H9 (cell line): ENCODE measurements at places on chromosomes 12 and 14. TPM values are rescaled to one million over a fixed set of nuclear protein-coding genes. Genes with fewer than 3 reads are reported as not detected.

DNA sequence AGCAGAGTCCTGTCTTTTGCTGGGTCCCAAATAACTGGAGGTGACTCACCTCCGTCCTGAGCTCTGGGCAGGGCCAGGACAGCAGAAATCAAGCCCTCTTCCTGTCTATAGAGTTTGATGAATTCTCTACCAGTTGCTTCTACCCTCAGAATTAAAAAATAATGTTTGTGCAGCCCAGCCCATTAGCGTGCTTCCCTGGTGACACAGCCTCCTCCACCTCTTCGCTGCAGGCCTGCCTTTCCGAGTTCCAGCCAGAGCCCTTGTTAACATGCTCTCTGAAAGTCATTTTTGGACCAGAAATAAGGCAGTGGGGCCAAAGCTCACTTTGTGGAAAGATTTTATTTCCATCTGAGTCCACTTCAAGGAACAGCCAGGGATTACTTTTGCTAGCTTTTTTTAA is 94.0 kb downstream of the TBX5 start:
- DNase-seq: no peak
- no peak overlapping the region for H3K27ac ChIP-seq
- no peaks in the 10 kb centered on the region for H3K4me1 ChIP-seq

DNA sequence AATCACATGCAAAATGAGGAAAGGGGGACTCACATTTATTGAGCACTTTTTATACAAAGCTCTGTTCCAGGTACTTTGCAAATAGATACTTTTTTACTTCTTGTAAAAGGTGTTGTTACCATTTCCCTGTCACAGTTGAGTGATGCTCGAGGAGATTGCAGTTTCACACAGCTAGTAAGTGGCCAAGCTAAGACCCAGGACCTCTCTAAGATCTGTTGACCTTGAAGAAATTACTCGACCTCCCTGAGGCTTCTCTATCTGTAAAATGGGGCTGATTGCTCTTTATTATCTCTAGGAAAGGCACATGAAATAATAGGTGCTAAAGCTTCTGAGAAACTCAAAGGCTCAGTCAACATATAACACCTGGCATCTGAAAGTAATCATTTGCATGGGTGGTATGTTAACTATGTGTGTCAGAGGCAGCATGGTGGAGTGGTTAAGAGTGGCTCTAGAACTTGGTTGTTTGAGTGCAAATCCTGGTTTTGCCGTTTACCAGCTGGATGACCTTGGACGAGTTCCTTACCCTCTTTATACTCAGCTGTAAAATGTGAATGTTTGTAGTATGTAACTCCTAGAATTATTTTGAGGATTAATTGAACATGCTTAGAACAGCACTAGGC is 41.5 kb downstream of the IFT81 start:
- no peak overlapping the region for H3K4me3 ChIP-seq
- no peaks in the 10 kb centered on the region; the same call in 1 of the 2 replicates for H3K4me1 ChIP-seq
- no peaks in the 10 kb centered on the region for H3K27me3 ChIP-seq
- H3K27ac ChIP-seq: no peak overlapping the region

DNA sequence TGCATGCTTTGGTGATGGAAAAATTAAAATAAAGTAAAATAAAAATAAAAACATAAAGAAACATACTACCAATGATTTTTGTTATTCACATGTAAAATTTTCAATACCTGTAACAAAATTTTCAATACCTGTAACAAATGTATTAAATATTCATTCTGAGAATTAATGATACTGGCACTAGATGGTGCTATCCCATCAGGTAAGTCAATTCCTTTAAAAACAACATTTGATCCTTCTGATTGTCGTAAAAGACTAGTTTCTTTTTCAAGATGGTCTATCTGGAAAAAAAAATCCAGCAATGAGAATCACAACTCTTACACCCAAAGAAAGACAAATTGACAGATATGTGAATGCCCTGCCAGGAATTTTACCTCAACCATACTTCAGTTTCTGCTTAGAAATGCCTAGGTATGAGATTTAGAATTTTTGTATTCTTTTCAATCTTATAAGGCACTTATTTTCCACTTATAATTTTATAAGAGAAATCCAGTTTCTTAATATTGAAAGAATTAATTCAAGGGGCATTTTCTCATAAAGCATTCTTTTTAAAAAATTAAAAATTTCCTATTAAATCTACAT is 30.7 kb downstream of the CEP290 start:
- no peak overlapping the region for H3K27ac ChIP-seq
- no peaks in the 10 kb centered on the region for H3K36me3 ChIP-seq
- H3K4me3 ChIP-seq: no peak overlapping the region

Gene ASB2
- total RNA-seq: 0.35 and 1.3 TPM in 2 replicates

Gene RFLNA
- 9.7 and 10.6 TPM in 2 replicates for total RNA-seq

DNA sequence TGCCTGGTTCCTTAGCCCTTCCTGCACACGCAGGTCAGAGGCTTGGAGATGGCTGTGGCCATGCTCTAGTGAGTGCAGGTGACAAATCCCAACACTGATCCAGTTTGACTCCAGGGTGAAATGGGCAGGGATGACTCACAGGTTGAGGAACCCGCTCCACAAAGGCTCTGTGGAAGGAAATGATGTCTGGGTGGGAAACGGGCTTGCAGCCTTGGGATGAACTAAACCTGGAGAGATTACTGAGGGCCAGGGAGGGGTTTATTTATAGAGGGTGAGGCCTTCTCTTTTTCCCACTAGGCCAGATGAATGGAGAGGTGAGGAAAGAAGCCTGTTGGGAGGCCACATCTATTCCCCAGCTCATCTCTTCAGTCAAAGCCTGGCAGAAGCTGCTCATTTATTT is 29.3 kb upstream of the EMP1 start:
- H3K27ac ChIP-seq: no peak overlapping the region
- no peaks in the 10 kb centered on the region; the same call in none of the 2 replicates for H3K27me3 ChIP-seq
- no peak overlapping the region for H3K4me3 ChIP-seq
- H3K4me1 ChIP-seq: peaks cover 3% of the 10 kb centered on the region; the same call in 1 of the 2 replicates
- no peak for DNase-seq

- no peaks in the 10 kb centered on the region for H3K27me3 ChIP-seq
- H3K27ac ChIP-seq: no peak overlapping the region
- H3K4me1 ChIP-seq: peaks cover 12% of the 10 kb centered on the region
- H3K4me3 ChIP-seq: no peak overlapping the region
- peaks cover 31% of the 10 kb centered on the region for H3K36me3 ChIP-seq
Measured at GRCh38 chr12:52242442-52243258, 9.6 kb downstream of the KRT7 start.

GRCh38 chr14:33016613-33017012 is 77.9 kb downstream of the NPAS3 start:
- H3K4me1 ChIP-seq: no peaks in the 10 kb centered on the region
- H3K4me3 ChIP-seq: no peak overlapping the region
- DNase-seq: no peak
- H3K36me3 ChIP-seq: no peaks in the 10 kb centered on the region

DNA sequence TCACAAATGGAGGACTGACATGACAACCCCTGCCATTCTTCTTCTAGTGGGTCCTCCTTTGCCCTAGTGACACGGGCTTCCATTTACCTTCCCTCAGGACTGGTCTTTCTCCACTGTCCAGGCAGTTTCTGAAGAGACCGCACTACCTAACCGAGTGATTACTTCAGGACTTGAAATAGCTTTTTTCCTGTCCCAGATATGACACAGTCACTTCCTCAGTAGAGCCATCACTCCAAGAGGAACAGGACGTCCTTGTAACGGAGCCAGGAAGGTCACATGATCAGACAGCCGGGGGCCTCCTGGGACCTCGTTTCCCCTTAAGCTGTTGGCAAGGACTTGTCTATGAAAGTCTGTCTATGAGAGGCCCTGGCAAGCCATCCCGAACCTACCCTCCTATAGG is 62.3 kb downstream of the FOS start:
- H3K4me1 ChIP-seq: no peaks in the 10 kb centered on the region
- no peaks in the 10 kb centered on the region for H3K27me3 ChIP-seq
- H3K4me3 ChIP-seq: no peak overlapping the region
- H3K27ac ChIP-seq: no peak overlapping the region
- H3K36me3 ChIP-seq: peaks cover 9% of the 10 kb centered on the region

Gene CLEC1B
- not detected in 2 replicates for total RNA-seq

- H3K36me3 ChIP-seq: no peaks in the 10 kb centered on the region
- no peaks in the 10 kb centered on the region for H3K27me3 ChIP-seq
- H3K4me1 ChIP-seq: no peaks in the 10 kb centered on the region
- no peak overlapping the region for H3K27ac ChIP-seq
- H3K4me3 ChIP-seq: no peak overlapping the region
Measured at GRCh38 chr12:10331642-10332239, 24.1 kb downstream of the KLRD1 start.

Gene DACT1
- total RNA-seq: 4.4 and 4.6 TPM in 2 replicates

GRCh38 chr14:75049136-75049535 is 2.1 kb downstream of the MLH3 start:
- peaks cover 2% of the 10 kb centered on the region; the same call in 1 of the 2 replicates for H3K36me3 ChIP-seq
- H3K27me3 ChIP-seq: no peaks in the 10 kb centered on the region
- H3K27ac ChIP-seq: no peak overlapping the region
- H3K4me3 ChIP-seq: no peak overlapping the region
- DNase-seq: no peak
- H3K4me1 ChIP-seq: 0 out of 2 replicates have a peak, but pooled peaks cover 2% of the 10 kb centered on the region

Gene KRT6C
- not detected in 2 replicates for total RNA-seq

DNA sequence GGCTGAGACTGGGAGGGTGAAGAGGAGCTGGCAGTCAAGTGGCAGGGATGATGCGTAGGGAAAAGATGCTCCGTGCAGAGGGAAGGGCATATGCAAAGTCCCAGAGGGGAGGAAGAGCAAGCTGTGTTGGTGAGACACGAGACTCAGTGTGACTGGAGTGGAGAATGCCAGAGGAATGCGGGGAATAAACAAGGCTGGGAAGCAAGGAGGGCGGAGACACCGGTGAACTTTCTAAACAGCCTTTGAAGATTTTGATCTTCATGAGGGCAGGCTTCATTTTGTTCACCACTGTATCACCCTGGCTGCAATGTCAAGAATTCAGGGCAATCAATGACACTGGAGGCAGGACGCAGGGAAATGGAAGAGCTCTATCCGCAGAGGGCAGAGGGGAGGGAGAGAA is 535.8 kb downstream of the FUT8 start:
- no peaks in the 10 kb centered on the region for H3K27me3 ChIP-seq
- H3K36me3 ChIP-seq: no peaks in the 10 kb centered on the region

DNA sequence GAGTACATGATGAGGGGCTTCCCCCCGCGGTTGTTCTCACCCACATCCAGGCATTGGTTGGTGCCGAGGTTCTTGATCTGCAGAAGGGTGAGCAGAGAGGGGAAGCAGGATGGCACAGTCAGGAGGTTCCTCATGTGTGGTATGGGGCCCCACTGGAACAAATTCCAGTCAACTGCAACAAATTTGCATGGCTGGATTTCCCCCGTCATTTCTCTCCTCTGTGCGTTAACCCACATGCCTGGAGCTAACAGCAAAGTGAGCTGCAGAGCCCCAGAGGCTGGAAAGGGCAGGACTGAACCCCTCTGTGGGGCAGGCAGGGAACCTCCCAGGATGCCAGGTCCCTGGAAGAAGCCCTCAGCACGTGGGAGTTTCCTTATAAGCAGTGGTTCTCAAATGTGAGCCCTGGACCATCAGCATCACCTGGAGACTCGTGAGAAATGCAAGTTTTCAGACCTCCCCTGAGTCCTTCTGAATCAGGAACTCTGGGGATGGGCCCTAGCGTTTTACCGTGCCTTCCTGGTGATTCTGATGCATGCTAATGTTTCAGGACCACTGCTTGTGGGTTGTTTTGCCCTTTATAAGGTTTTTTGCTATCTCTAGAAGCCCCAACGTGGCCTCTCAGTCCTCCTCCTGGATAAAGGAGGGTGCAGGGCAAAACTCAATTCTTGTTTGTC is 11.0 kb upstream of the CELA1 start:
- DNase-seq: no peak
- H3K4me1 ChIP-seq: no peaks in the 10 kb centered on the region
- H3K27me3 ChIP-seq: no peaks in the 10 kb centered on the region
- H3K27ac ChIP-seq: no peak overlapping the region

- DNase-seq: peak; percentile 45
- no peaks in the 10 kb centered on the region for H3K27me3 ChIP-seq
- no peaks in the 10 kb centered on the region for H3K4me1 ChIP-seq
- H3K27ac ChIP-seq: no peak overlapping the region
Measured at GRCh38 chr12:16076557-16076956, 165.4 kb downstream of the DERA start.

Gene RHEBL1
- 4.0 and 4.1 TPM in 2 replicates for total RNA-seq

Gene SLC25A3
- total RNA-seq: 673 and 682 TPM in 2 replicates

Gene SMOC1
- 0.68 and 0.72 TPM in 2 replicates for total RNA-seq

GRCh38 chr14:105857826-105858675 is 331.7 kb downstream of the TMEM121 start:
- no peak overlapping the region for H3K27ac ChIP-seq
- no peak overlapping the region for H3K4me3 ChIP-seq
- no peaks in the 10 kb centered on the region for H3K4me1 ChIP-seq
- H3K27me3 ChIP-seq: no peaks in the 10 kb centered on the region
- H3K36me3 ChIP-seq: peaks cover 23% of the 10 kb centered on the region
- peak; percentile 10 for DNase-seq

Gene TBC1D30
- 1.6 and 2.2 TPM in 2 replicates for total RNA-seq

Gene KRT82
- not detected in 2 replicates for total RNA-seq

- H3K27ac ChIP-seq: no peak overlapping the region
- H3K4me1 ChIP-seq: no peaks in the 10 kb centered on the region
- DNase-seq: no peak
- H3K4me3 ChIP-seq: no peak overlapping the region
- H3K36me3 ChIP-seq: no peaks in the 10 kb centered on the region
- H3K27me3 ChIP-seq: no peaks in the 10 kb centered on the region
Measured at GRCh38 chr14:54501480-54501879, 8.2 kb upstream of the CGRRF1 start.

- no peaks in the 10 kb centered on the region for H3K36me3 ChIP-seq
- H3K4me3 ChIP-seq: no peak overlapping the region
- no peak overlapping the region for H3K27ac ChIP-seq
- DNase-seq: no peak
Measured at GRCh38 chr12:126114441-126114840, 1049.2 kb downstream of the AACS start.

Gene VWF
- total RNA-seq: 0.17 and 0.35 TPM in 2 replicates

Gene C12orf50
- 0.17 TPM in 1 of 2 replicates, not detected in the other for total RNA-seq

Gene GLIPR1L2
- total RNA-seq: 0.09 and 0.35 TPM in 2 replicates

Gene RNASE1
- 1.2 and 1.6 TPM in 2 replicates for total RNA-seq

DNA sequence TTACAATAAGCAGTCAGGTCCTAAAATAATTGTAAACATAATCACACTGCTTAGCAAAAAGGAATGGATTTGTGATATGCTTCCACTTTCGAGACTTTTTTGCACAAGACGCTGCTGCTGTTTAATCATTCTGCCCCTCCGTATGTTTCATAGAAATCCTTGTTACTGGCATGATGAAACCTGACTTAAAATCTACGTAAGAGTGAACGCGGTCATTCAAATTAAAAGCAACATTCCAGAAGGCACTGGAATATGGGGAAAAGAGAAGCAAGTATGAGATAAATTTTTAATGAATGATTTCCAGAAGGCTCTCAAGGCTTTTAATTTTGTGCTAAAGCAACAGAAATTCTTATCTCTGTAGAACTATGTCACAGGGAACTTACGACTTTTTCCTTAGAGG is 1.1 kb downstream of the CNIH1 start:
- H3K36me3 ChIP-seq: peaks cover 21% of the 10 kb centered on the region
- H3K4me3 ChIP-seq: peak overlapping the region; percentile 81
- DNase-seq: no peak

Gene KRT71
- total RNA-seq: not detected in 2 replicates

GRCh38 chr14:34227834-34228649 is 234.0 kb downstream of the SPTSSA start:
- H3K27me3 ChIP-seq: no peaks in the 10 kb centered on the region
- no peak overlapping the region for H3K27ac ChIP-seq
- peak; percentile 69 for DNase-seq

- H3K27me3 ChIP-seq: no peaks in the 10 kb centered on the region
- H3K36me3 ChIP-seq: no peaks in the 10 kb centered on the region
- H3K4me1 ChIP-seq: no peaks in the 10 kb centered on the region
- H3K4me3 ChIP-seq: no peak overlapping the region
- no peak overlapping the region for H3K27ac ChIP-seq
Measured at GRCh38 chr12:24798335-24798734, 150.6 kb downstream of the BCAT1 start.
